ENCODE measurements at places on chromosomes 7 and 10.

DNA sequence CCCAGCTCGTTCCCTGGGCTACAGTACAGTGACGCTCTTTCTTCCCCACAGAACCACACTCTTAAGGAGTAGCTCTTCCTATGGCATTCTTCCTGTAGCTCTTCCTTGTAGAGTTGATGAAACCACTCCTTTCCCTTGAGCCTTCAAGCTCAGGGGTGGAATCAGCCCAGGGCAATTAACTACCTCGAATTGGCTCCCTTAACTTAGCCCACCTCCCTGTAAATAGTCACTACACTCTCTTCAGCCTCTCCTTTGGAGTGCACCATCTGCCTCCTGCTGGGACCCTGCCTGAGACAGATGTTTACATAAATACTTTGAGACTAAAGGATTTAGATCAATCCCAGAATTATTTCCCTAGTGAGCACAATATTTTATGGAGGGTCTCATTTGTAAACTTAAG, 537.8 kb upstream of the AUTS2 start:
- no peak for DNase-seq

DNA sequence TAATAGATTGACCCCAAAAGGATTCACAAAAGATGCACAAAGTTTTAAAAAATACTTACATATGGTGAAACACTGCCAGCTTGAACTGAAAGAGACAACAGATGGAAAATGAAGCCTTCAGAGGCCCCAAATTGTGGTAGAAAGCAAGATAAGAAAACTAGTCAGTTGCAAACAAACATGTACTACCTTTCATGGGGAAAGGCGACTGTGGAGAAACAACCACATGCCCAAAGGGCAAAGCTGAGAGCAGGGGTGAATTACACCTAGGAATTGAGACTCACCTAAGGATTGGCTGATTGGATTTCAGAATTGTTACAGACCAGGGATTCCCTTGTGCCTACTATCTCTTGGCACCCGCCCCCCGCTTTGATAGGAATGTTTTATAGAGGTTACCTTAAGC, 13.1 kb downstream of the EPC1 start:
- no peak for DNase-seq

GRCh38 chr10:74593470-74593869, 232.9 kb upstream of the KAT6B start:
- no peak for DNase-seq

GRCh38 chr10:86413046-86413728, 46.6 kb upstream of the GRID1 start:
- no peak for DNase-seq
